Stimulated activated CD4-positive, alpha-beta T cell treated with anti-CD3 and anti-CD28 coated beads, Interleukin-15, amount 100 ng/mL, for 48 hours (primary cell): ENCODE measurements at places on chromosomes 5 and 9.

DNA sequence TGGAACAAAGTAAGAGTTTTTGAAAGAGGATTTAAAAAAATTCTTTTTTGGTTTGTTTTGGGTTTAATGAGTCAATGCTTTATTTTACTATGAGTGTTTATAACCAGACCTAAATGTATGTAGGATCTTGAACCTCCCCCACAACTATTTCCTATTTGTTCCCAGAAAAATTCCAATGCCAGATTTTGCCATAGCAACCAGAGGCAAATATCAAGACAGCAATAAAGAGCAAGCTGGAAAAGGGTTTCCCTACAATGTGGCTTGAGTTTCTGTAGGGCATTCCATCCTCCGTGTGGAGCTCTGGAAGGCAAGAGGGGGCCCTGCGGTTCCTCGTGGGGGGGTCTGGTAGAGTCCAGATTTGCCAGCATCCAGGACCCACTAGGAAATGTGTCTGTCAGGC, 27.8 kb upstream of the GDNF start:
- no peak for DNase-seq

DNA sequence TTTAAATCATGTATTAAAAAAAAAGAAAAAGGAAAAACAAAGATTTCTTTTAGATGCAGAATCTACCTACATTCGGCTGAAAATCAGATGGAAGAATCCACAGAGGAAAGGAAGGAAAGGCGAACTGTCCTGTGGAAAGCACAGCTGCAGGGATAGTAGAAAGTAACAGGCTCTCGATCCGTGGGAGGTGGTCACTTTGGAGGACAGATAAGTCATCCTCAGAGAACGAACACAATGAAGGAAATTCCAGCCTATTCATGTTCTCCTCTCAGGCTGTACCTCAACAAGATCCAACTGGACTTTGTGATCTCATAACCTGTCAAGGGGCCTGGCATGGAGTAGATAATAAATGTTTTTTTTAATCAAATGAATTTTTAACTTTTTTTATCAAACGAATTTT, 72.8 kb downstream of the NR6A1 start:
- no peak for DNase-seq

DNA sequence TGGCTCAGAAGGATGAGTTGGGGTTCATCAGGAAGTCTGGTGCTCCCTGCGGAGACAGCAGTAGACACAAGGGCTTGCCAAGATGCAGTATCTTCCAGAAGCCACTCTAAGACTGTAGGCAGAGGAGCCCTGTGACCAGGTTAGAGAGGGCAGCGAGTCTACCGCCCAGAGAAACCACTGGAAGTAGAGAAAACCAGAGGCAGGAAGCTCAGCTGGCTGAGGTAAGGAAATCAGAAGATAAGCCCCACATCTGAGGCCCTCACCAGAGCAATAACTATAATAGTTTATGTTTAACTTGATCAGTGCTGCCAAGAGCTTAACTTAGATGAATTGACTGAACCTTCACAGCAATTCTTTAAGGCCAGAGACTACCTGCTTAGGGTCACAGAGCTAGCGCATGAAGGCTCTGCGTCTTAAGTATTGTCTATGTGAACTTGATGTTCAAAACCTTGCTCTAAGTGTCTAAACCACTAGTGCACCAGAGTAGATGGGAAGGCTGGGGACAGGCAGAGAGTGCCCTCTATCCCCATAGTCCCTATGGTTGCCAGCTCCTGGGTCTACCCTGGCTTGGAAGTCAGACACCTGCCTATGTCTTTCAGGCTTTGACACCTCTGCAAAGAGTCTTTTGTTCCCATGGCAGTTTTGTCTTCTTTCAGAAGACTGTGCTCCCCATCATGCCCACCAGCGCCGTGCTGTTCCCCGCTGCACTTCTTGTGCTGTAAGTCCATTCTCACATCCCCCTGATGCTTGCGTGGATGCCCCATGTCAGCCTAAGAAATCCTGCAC, 228.2 kb upstream of the KLF4 start:
- DNase-seq: no peak

DNA sequence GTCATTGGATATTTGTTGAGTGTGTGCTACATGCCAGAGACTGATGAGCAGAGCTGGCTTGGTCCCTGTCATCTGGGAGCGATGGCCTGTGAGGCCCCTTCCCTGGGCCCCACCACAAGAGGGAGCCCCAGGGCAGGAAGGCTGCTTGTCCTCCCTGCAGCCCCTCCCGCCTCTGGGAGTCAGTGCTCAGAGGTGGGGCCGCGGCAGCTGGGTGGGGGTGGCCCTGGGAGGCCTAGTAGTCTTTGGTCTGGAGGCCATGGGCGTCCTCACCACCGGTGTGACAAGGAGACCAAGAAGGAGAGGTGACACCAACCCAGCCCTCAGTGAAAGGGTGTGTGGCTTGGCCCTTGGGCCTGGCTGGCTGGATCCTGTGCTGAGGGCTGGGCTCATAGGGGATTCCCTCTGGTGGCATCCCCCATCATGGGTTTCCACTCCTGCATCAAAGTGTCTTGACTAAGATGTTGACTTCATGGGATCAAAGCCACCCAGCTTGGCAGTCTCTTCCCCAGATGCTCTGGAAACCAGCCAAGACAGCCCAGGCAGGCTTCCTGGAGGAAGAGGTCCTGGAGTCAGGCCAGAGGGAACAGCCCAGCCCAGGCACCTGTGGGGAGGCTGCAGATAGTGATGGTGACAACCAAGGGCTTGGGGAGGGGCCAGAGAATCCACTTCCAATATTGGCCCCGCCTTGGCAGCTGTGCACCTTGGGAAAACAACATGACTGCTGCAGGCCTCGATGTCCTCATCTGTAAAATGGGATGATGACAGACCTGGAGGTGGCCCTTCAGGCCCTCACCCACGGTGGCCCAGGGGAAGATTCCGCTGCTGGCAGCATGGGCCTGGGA, 166.7 kb downstream of the GAPVD1 start:
- DNase-seq: peak; percentile 13

DNA sequence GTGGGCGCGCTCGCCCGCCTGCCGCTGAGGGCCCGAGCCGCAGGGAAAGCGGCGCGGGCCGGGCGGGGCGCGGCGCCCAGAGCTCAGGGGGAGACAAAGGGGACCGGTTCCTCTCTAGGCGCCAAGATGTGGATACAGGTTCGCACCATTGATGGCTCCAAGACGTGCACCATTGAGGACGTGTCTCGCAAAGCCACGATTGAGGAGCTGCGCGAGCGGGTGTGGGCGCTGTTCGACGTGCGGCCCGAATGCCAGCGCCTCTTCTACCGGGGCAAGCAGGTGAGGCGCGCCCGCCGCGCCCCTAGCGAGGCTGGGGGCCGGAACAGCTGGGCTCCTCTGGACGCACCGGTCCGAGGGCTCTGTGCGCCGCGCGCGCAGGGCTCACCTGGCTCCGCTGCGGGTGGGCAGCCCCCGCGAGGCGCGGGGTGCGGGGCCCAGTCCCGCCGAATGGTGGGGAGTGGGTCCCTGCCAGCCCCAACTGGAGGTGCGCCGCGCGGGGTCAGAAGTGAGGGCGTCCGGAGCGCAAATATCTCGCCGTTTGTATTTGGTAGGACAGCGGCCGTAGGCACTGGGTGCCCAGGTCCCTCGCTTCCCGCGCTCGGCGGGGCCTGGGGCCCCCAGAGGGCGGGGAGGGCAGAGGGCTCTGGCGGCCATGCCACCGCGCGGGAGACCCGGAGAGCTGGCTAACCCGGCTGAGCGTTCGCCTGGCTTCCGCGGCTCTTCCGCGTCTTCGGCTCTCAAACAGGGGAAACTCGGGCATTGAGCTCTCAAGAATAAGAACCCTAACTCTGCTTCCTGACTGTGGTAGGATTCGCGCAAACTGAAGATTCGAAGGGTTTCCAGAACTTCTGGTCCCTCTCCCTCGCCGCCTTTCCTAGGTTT, 607 bp downstream of the UHRF2 start:
- peak; percentile 20 for DNase-seq

DNA sequence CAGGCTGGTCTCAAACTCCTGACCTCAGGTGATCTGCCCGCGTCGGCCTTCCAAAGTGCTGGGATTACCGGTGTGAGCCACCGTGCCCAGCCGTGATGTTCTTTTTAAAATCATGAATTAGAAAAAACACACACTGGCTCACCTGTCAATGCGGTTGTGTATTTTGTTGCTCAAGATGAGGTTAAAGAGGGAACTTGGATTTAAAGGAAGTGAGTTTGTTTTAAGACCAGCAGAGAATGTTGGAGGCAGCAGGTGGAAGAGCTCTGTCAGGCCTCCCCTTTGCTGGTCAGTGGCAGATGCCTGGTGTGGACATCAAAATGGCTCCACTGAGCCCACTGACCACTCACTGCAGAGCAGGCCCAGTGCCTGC, 38.9 kb downstream of the WNK2 start:
- DNase-seq: no peak

DNA sequence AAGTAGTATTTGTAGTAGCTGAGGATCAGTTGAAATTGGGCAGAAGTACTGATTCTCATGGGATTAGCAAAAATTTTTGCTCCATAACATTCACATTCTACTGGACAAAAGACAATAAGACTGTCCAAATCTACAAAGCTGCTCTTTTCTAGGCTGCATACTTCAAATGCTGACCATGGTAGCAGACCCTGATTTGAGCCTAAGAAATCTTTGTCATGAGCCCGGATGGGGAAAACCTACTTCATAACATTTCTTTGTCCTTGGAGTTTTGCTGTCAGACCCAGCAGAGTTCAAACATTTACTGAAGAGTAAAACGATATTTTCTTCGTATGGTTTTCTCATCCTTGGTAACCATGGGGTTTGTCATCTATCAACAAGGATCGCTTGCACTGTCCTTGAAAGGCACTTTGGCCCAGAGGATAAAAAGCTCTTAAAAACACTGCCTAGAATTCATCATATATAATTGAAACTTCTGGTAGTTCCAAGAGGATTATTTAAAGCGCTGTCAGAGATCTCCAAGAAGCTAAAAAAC, 216.9 kb downstream of the CAVIN4 start:
- DNase-seq: no peak

DNA sequence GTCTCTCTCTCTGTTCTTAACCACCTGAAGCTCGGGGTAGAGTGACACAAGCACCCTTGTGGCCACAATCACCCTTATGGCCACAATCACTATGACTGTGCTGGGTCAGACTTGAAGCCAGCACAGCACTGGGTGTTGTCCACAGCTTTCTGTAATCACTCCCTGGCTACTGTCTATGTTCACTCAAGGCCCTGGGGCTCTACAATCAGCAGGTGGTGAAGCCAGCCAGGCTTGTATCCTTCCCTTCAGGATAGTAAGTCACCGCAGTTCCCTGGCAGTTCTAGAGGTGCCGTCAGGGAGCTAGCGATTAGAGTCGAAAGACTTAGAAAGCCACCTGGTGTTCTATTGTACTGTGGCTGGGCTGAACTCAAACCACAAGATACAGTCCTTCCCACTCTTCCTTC, 44.2 kb downstream of the GDA start:
- DNase-seq: no peak

GRCh38 chr9:132141948-132142594, 19.8 kb upstream of the NTNG2 start:
- DNase-seq: no peak

GRCh38 chr5:178231539-178232123, 971 bp downstream of the PHYKPL start:
- no peak for DNase-seq

- no peak for DNase-seq
Measured at GRCh38 chr5:75368391-75368790, 31.4 kb downstream of the HMGCR start.

- DNase-seq: no peak
Measured at GRCh38 chr5:98770209-98770910, 3.1 kb upstream of the RGMB start.

GRCh38 chr5:101561018-101561417, 657.9 kb upstream of the ST8SIA4 start:
- no peak for DNase-seq

DNA sequence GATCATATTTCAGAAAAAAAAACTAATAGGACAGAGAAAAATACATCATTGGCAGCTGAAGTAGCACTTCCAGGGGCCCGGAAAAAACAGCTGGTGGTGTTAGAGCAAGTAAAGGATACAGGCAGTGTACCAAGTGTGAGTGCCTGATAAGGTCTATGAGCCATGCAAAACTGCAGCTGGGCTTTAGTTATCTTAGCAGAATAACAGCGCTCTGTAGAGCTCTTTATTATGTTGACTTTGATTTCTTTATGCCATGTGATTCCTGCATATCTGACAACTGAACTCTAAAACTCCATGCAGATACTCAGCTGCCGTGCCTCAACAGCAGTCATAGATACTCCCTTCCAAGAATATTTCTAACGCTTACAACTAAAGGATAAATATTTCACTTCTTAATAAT, 119.5 kb downstream of the CAAP1 start:
- no peak for DNase-seq

GRCh38 chr5:72433522-72433921, 73.7 kb downstream of the ZNF366 start:
- DNase-seq: no peak

DNA sequence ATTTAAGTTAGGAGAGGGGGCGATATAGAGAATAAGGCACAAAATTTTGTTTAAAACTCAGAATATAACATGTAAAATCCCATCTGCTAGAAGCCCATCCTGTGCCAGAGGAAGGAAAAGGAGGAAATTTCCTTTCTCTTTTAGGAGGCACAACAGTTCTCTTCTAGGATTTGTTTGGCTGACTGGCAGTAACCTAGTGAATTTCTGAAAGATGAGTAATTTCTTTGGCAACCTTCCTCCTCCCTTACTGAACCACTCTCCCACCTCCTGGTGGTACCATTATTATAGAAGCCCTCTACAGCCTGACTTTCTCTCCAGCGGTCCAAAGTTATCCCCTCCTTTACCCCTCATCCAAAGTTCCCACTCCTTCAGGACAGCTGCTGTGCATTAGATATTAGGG, 18.3 kb downstream of the MOCS2 start:
- DNase-seq: no peak

GRCh38 chr5:142785206-142785605, 15.0 kb downstream of the ARHGAP26 start:
- no peak for DNase-seq

DNA sequence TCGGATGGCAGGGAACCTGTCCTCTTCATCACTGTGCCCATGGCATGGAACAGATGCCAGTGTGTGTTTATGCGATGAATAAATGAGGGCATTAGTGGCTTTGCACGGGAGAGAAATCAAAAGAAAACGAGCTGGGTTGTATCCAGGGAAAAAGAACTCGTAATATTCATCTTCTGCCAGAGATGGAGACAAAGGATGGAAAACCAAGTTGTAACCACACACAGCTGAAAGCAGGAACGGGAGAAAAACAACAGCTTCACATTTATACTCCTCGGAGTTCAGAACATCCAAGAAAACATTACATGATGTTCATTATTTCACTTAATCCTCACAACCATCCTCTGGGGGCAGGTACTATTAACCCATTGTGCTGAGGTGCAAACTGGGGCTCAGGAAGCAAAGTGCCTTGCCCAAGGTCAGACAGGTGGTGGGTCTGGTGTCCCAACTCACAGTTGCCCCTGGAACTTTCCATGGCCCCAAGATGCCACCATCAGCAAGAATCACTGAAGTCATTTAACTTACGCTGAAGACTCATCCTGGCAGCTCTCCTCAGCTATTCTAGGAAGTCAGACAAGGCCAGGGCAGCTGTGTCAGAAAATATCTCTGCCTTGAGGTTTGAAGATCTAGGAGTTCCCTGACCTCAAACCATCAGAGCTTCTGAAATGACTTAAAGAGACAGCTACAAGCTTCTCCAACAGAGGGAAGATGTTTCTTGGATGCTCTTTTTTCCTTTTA, 250.4 kb downstream of the NSG2 start:
- DNase-seq: no peak

- DNase-seq: no peak
Measured at GRCh38 chr5:4579679-4580078, 560.5 kb upstream of the ADAMTS16 start.

- no peak for DNase-seq
Measured at GRCh38 chr9:98002808-98003207, 19.7 kb downstream of the ANP32B start.

- DNase-seq: no peak
Measured at GRCh38 chr9:81680006-81680405, 9.3 kb downstream of the TLE1 start.

GRCh38 chr5:158162479-158163034, 303.6 kb upstream of the CLINT1 start:
- DNase-seq: no peak
